ENCODE measurements at places on chromosomes 1 and 21.

DNA sequence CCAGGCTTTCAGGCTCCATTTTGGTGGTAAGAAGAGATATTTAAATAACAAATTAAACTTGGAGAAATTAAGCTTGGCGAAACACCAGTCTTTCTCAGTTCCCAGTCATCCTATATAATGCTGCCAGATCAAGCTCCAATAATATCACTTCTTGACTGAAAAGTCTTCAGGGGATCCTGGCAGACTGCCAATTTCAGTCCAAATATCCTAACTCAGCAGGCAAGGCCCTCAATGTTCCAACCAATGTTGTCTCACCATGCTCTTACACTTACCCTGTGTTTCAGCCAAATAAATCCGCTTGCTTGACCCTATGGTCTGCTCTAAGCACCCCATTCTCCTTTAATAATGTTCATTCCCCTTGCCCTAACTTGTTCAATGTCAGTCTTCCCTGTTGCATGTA lies 39.9 kb upstream of the BCL10 start:
- DNase-seq = no peak

DNA sequence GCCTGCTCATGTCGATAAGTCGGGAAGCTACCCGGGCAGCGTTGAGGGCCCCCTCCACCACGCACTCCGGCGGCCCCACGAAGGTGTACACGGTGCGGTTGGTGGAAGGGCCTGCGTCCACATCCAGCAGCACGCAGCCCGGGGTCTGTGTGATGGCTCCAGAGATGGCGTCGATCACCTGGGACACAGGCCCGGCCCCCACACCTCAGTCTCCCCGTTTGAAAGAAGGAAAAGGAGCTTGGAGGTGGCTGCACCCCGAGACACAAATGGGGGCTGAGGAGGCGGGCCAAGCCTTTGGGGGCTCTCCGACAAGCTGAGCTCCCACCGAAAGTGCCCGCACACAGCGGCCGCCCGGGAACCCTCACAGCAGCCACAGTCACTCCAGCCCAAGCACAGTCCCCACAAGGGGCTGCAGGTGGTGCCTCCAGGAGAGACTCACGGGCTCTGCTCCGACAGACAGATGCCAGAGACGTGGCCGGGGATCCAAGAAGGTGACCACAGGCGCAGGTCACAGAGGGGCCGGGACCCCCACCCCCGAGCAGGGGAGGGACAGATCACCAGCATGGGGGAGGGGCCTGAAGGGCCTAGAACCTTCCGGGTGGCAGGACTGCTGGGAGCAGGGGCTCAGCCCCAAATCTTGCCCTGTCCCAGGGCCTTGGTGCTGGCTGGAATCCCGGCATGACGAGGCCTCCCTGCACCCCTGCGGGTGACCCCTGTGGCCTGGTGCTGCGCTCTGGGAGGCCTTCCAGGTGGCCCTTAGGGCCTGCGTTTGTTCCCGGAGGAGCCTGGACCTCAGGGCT lies 1.0 kb downstream of the FTCD start:
- DNase-seq = no peak

- no peak for DNase-seq
Measured at GRCh38 chr1:92310185-92310597, 11.3 kb downstream of the RPAP2 start.

DNA sequence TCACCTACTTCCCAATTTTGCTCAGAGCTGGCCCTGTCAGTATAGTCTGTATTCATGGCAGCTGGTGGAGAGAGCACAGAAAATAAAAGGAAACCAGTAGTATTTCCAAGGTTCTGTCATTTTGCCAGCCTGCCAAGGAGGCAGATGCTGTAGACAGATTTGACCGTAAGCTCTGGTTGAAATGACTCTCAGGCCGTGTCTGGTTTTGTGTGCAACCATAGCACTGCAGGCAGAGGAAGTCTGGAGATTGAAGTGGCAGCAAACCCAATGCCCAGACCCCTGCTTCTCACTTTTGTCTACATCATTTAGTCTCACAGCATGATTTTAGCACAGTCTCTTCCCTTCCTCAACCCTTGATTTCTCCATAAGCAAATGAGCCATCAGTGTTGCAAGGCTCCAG lies 291.7 kb downstream of the PAPPA2 start:
- no peak for DNase-seq

DNA sequence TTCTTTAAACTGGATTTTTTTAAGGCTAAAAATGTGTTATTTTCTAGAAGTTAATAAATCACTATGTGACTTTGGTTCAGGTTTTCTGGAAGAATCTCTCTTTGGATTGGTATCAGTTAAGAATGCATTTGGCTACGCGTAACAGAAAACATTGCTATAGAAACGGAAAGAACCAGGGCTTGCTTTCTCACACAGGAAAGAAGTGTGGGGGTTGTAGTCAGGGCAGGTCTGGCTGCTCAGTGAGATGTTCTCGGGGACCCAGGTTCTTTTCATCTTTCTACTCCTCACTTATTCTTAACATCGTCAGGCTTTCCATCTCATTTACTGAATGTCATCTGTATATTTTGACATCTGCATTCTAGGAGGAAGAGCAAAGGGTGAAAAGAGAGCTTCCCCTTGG lies 191.4 kb downstream of the ZBTB18 start:
- no peak for DNase-seq

GRCh38 chr21:31164713-31165694 lies 126.7 kb upstream of the KRTAP19-8 start:
- DNase-seq = no peak

DNA sequence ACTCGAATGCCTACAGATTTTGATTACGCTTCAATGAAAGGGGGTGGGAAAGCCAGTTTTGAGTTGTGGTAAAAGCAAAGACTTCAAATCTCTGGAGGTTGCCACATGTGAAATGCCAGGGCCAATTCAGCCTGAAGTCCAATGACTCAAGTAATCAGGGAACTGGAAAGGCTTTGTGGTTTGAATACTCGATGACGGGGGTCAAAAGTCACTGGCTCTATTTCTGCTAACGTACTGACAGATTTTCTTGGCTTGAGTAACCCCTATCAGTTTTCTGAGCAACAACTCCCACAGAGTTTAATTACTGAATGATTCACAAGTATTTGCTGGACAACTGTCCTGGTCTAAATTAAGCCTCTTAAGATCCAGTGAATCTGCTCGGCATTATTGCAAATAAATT lies 152.2 kb downstream of the SIPA1L2 start:
- peak; percentile 85 for DNase-seq

DNA sequence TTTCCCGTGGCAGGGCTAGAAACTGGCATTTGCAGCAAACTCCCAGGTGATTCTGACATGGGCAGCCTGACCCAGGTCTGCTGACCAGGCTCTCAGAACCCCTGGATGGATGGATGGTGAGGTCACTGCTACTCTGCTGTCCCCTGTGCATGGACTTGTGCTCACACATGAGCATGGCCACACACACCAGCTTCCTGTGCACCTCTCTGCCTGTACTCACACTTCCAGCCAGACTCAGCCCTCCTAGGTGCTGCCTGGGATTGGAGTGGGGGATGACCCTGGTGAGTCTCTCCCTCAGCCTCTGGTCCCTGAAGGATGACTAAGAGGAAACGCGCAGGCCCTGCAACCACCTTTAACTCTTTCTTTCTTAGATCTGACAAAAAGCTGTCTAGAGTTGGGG lies 361.1 kb downstream of the HHAT start:
- no peak for DNase-seq

DNA sequence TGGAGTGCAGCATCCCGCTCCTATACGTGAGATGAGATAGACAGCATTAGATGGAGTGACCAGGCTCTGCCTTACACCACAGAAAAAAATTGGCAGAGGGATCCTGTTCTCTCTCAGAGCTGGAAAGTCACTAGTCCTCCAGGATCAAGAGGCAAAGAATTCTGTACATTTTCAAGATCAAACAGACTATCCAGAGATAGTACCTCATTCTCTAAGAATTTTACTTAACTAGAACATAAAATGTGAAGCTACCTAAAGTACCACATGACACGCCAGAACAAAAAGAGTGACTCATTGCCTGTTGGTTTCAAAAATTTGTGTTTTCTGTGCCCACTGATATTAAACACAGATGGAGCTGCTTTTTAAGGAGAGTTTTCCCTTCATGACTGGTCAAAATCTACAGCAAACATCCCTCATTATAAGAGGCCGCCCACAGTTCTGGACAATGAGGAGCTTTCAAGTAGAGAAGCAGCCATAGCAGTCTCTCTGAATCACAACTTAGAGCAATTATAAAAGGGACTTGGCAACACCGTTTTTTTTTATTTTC lies 32.3 kb downstream of the CD160 start:
- DNase-seq = peak; percentile 78

GRCh38 chr1:18041102-18041501 lies 66.5 kb upstream of the IGSF21 start:
- DNase-seq = no peak

DNA sequence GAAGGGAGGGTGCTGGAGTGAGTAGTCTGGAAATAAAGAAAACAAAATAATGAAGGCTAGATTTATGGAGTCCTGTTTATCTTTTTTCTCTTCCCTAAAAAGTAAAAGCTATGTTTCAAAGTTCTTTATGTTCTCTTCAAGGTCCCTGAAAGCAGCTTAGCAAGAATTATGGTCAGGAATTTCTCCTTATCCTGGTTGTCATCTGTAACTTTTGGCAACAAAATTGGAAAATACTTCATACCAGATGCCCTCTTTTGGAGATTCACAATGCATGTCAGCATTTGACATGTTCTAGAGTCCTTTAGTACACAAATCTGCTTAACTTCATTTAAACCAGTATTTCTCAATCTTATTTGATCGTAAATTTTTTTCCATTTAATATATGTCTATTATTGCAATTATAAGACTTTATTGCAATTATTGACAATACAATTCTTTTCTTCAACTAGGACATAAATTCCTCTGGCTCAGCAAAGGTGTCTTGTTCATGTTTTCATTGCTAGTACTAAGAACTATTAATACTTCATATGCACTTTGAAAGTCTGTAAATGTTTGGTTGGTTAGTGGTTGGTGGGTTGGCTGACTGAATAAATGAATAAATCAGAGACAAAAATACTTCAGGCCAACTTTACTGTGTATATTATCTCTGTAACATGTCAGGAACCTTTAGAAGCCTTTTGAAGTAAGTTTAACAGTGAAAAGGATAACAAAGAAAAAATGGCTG lies 101.5 kb downstream of the ATP1B1 start:
- no peak for DNase-seq

DNA sequence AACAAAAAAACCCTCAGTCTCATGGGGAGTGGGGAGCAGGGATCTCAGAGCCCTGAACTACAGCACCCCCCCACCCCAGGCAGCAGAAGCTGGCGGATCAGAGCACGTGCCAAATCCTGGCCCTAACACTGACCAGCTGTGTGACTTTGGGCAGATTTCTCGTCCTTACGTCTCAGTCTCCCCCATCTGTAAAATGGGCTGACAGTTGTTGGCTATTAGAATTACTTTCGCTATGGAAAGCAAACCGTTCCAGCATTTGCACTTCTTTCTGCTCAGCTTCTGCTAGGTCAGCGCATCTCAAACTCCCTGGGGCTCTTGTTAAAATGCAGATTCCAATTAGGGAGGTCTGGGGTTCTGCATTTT lies 15.5 kb downstream of the TNFRSF8 start:
- DNase-seq = no peak

DNA sequence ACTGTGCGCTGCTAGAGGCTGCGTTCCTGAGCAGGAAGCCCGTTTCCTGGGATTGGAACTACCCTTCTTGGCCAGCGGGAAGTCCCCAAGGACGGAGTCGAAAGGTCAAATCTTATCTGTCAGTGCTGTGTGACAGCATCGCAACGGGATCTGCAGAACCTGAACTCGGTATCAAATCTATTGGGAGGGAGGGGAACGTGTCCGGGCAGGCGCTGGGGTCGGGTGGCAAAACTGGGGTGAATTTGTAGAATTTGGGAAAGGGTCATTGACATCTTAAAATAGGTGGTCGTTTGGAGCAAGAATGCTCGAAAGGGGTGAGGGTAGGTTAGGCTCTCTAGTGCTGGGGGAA lies 725 bp upstream of the ARPC5 start:
- no peak for DNase-seq

- DNase-seq = no peak
Measured at GRCh38 chr21:42503711-42504110, 7.7 kb upstream of the RSPH1 start.

DNA sequence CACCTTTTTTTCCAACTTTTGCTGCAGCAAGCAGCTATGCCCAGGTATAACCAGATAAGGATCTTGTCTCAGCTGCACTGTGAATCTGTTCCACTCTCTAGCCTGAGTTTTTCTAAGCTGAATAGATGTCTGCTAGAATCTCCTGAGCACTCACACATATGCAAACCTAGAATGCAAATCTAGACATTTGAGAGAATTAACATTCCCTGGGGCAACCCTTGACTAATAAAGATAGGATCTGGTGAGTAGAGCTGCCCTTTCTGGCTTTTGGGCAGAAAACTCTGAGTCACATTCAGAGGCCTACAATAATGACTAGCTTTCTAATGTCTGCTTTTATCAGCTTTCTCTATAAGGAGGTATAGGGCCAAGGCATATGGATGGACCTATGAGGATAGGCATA lies 61.4 kb upstream of the BARHL2 start:
- no peak for DNase-seq

- DNase-seq = no peak
Measured at GRCh38 chr1:106517224-106517623, 539.2 kb upstream of the PRMT6 start.

DNA sequence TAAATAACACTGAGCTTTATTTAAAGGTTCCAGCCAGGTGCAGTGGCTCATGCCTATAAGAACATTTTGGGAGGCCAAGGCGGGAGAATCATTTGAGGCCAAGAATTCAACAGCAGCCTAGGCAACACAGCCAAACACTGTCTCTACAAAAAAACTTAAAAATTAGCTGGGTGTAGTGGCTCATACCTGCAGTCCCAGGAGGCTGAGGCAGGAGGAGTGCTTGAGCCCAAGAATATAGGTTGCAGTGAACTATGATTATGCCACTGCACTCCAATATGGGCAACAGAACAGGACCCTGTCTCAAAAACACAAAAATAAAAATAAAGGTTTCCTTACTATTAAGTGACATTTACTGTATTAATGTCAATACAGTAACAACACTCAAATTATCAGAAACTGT lies 2.1 kb downstream of the TAF12 start:
- no peak for DNase-seq

GRCh38 chr1:62263814-62264353 lies 55.4 kb downstream of the KANK4 start:
- no peak for DNase-seq

DNA sequence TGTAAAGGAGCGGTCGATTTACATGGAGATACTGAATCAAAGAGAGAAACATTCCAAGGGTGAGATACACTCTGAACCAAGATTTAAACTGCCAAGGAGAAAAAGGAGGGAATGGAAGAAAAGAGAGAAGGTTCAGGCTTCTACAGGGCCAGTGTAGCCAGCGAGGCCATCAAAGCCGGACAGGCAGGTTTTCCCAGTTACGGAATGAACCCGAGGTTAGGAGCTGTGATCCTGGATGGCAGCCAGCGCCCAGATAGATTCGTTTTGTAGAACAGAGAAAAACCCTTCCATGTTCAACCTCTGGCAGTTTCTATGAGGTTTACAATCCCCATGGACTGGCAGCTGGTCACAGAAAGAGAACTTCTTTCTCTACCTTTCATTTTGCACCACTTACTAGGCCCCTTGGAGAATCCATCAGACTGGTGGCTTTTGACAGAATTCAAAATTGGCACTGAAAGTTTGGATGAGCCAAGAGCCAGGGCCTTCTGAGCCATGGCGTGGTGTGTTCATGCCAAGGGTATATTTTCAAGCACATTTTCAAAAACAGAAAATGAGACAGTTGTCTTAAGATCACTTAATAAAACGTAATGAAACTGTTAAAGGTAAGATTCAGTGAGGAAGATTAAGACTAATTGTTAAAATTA lies 171.5 kb downstream of the RUNX1 start:
- DNase-seq = no peak

Data from non-pigmented ciliary epithelial cell (primary cell).